ENCODE measurements at places on chromosomes 5 and 9.

DNA sequence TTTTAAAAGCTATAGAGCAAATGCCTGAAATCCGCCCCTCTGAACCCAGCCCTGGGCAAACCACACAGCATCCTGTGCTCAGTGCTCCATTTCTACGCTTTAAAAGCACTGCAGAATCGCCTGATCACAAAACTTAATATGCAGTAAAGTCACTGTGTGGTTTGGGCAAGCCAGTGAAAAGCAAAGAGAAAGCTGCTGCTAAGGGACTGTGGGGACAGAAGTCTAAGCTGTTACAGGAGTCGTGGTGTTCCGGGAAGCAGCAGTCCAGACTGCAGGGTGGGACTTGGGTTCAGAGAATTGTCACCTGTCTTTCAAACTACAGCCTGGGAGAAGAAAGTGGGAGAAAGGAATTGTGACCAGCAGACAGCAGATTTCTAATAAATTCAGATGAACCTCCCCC lies 8.2 kb downstream of the RAPGEF1 start:
- no peak for DNase-seq

GRCh38 chr5:32087086-32088082 lies 86.7 kb downstream of the GOLPH3 start:
- no peak for DNase-seq

GRCh38 chr5:115649541-115649940 lies 23.7 kb upstream of the TMED7 start:
- no peak for DNase-seq

DNA sequence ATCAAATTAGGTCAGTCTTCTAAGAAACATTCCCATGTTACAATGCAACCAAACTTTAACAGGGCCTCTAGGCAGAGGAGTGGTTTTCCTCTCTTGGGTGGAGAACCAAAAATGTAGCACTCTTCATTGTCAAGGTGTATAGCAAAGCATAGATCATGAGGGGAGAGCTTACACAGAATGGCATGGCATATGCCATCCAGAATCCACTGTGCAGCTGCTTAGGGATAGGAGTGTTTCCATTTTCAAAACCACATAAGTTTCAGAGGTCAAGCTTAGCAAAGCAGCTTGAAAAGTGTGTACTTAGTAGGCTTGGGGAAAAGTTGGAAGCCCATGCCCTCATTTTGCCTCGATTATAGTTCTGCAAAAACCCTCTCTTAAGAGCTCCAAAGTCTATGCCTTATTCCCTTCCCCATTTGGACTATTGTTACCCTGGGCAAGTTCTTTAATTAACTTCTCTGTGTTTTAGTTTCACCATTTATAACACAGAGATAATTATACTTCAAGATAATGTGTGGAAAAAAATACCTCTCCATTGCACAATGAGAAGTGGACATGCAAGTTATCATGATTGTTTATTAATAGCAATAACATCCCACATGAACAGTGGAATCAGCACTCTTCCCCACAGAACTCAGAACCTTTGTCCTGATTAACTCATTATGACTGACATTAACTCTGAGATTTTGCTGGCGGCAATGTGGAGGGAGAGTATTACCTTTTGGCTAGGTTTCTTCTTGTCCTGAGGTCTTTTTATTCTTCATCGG lies 398.9 kb upstream of the WWC1 start:
- no peak for DNase-seq

GRCh38 chr5:108678091-108678490 lies 69.6 kb upstream of the FER start:
- DNase-seq = no peak

GRCh38 chr9:107671588-107671987 lies 182.0 kb upstream of the KLF4 start:
- no peak for DNase-seq

DNA sequence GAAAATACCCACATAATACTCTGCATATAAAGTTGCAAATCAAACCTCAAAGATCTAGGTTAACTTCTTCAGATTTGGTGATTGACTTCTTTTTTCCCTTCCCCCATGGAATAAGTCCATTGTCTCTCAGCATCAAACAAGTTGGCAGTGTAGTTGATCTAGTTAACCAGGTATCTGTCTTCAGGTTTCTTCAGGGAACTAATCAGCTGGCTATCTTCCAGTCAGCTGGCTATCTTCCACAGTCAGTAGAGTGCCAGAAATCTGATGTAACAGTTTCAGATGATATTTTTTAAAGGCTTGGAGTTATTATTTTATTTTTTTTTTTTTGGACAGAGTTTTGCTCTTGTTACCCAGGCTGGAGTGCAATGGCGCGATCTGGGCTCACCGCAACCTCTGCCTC lies 16.8 kb downstream of the TNFSF15 start:
- DNase-seq = no peak

DNA sequence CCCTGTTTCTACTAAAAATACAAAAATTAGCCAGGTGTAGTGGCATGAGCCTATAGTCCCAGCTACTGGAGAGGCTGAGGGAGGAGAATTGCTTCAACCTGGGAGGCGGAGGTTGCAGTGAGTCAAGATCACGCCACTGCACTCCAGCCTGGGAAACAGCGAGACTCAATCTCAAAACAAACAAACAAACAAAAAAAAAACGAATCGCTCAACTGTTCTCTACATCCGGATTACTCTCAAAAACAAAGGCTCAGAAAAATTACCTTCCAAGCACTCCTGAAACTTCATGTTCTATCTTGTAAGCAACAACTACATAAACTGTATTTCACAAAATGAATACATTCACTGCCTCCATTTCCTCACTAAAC lies 14.0 kb downstream of the UBAP2 start:
- DNase-seq = no peak

- DNase-seq = no peak
Observed at GRCh38 chr9:77562019-77562748, 85.9 kb downstream of the GNA14 start.

DNA sequence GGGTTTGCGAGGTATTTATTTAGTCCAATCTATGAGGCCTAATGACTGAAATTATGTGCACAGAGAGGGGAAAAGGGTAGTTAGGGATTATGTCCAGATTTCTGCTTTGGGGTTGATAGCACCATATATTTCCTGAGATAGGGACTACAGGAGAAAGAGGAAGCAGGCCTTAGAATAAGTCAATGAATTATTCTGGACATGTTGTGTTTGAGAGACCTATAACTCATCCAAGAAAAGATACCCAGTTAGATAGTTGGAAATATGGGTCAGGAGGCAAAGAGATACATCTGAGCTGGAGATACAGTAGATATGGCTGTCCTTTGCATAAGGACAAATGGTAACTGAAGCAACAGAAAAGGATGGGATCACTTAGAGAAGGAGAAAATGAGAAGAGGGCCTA lies 53.1 kb downstream of the NR3C1 start:
- no peak for DNase-seq

- no peak for DNase-seq
Observed at GRCh38 chr5:91058575-91058974, 324.5 kb downstream of the ARRDC3 start.

GRCh38 chr5:32090755-32091128 lies 83.4 kb downstream of the GOLPH3 start:
- DNase-seq = no peak

DNA sequence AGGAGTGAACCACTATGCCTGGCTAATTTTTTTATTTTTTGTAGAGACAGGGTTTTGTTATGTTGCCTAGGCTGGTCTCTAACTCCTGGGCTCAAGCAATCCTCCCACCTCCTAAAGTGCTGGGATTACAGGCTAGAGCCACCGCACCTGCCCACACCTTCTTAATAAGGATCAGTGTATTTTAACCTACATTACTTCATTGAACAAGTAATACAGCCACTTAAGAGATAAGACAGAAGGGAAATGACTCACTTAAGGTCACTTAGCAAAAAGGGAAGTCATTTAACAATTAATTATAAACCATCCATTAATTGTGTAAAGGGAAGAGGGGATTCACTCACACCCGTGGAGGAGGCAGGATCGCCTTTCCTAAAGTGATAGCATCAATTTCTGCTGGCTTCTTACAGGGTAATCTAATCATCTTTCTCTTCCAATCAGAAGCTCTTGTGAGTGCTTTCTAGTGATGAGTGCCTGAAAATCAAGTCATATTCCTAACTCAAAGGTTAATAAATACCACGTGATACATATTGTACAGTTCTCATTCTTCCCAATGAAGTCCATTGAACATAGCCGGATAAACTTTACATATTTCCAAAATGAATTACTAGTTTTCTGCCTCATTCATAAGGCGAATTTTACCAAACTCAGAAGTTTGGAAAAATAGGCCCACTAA lies 3.5 kb downstream of the FBXW11 start:
- no peak for DNase-seq

GRCh38 chr9:121178676-121179372 lies 22.8 kb downstream of the RAB14 start:
- DNase-seq = no peak

- DNase-seq = no peak
Observed at GRCh38 chr5:79023947-79024346, 38.8 kb upstream of the ARSB start.

DNA sequence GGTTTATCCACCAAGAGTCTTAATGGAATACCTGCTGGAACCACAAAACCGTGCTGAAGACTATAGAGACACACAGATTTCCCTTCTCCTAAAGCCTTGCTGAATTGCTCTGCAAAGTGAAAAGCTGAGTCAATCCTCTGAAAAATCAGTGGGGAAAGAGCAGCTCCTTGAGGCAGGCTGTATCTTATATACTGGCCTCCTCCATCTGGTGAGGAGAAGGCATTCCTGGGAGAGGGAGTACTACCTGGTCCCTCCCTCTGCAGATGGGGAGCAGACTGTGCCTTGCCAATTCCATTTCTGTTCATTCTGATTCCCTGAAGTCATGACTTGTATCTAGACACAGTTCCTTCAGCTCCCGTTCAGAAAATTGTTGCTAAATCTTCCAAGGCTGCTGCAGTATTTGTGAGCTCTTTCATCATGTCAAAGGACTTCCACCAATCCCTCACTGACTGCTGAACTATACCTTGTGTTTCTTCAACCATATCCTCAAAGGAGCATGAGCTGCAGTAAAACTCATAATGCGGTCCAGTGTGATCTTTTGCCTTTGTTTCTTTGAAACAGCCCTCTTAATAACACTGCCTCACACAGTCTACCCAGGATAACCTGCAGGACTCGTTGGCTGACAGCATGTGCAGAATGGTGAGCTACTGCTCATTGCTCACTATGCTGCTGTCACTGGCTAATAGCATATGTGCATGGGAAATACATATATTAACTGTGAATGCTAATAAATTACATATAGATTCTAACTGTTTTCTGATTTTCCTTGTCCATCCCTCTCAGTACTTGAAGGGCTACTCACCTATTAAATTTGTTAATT lies 84.5 kb downstream of the FOXD1 start:
- no peak for DNase-seq
